ENCODE measurements at places on chromosomes 4 and X. TPM values are rescaled to one million over a fixed set of nuclear protein-coding genes. Genes with fewer than 3 reads are reported as not detected.

The PRSS12 gene
- total RNA-seq: 0.53 TPM

The TNIP3 gene
- 4.4 TPM for total RNA-seq

The PAK3 gene
- total RNA-seq: 0.53 TPM

The PRMT9 gene
- total RNA-seq: 15.9 TPM

The BST1 gene
- total RNA-seq: 88.9 TPM

The SPANXN4 gene
- not detected for total RNA-seq

The STOX2 gene
- total RNA-seq: 1.1 TPM

The CCNB3 gene
- 0.19 TPM for total RNA-seq

The ARMCX2 gene
- total RNA-seq: 56.6 TPM

The TRAM1L1 gene
- 1.4 TPM for total RNA-seq

The CT45A3 gene
- total RNA-seq: not detected

The MAP3K15 gene
- total RNA-seq: not detected

The GAGE2A gene
- not detected for total RNA-seq

The SCRG1 gene
- total RNA-seq: not detected

The ADH4 gene
- total RNA-seq: not detected

The SHISA3 gene
- total RNA-seq: 3.2 TPM

All from glomerular endothelial cell (primary cell).